HTR-8/SVneo (cell line): ENCODE measurements at places on chromosomes 16 and 17.

- no peak for DNase-seq
These were observed 21.3 kb upstream of the SMIM5 start for GRCh38 chr17:75611851-75612429.

GRCh38 chr16:72588551-72588950 lies 416.6 kb upstream of the PMFBP1 start:
- DNase-seq = no peak

- DNase-seq = peak; percentile 71
These were observed 4.8 kb upstream of the C1QL1 start for GRCh38 chr17:44972953-44973352.

DNA sequence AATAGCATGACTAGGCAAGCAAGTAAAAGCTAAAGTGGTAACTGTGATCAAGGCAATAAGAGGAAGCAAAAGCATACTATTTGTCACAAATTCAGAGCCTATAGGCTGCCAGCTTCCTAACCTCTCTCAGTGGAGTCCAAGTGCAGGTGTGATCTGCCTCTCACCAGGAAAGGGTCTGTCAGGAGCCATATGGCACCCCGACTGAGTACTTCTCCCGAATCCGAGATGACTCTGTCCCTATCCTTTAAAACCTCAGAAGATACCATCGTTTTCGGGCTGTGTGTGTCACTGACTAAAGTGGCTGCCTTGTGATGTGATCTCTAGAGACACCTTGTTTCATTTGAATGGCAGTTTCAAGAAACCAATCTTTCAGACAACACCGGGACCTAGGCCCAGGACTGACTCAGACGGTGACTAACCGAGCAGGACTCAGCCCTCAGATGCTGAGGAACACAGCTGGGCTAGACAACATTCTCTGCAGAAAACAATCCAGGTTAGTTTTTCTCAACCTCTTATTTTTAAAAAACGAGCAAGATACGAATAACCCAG lies 63.6 kb downstream of the SMG6 start:
- DNase-seq = peak; percentile 78

DNA sequence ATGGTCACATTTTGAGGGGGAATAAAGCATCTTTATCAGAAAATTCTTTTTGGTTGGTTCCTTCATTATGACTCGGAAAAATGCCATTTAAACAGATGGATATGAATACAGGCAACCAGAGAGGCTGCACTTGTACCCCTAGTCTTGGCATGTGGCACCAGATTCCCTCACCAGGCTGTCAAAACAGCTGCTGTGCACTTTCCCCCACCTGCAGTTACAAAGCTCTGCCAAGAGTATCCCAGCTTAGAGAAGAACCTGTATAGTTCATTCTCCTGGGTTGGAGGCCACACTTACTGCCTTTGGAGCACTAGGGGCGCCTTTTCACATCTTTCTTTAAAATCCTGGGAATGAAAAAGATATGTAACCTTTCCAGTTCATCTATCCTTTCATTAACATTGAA lies 190.3 kb downstream of the KIF2B start:
- no peak for DNase-seq
